NCI-H446 (cell line): ENCODE measurements at places on chromosomes 13 and 19.

GRCh38 chr13:62551588-62551987 is 1135.9 kb upstream of the PCDH20 start:
- DNase-seq, result no peak

- DNase-seq, result no peak
Observed at GRCh38 chr13:44384778-44385177, 11.2 kb downstream of the SERP2 start.

DNA sequence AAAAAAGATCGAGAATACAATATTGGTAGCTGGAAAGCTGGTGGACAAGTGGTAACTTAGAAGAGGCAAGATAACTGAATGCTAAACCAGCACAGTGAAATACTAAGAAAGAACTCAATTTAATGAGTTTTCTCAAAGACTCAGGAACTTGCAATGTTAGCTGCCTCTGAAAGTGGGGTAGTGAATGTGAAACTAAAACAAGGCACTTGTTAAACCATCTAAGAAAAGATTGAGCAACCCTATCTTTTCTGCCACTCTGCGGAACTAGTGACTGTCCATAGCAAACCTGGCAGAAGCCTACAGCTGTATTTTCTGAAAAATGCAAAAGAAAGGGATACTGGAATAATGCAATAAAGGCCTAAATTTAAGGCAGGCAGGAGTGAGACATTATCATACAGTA is 1574.4 kb upstream of the PRR20A start:
- DNase-seq, result no peak

- DNase-seq, result no peak
Observed at GRCh38 chr13:59247171-59247570, 916.6 kb downstream of the DIAPH3 start.

DNA sequence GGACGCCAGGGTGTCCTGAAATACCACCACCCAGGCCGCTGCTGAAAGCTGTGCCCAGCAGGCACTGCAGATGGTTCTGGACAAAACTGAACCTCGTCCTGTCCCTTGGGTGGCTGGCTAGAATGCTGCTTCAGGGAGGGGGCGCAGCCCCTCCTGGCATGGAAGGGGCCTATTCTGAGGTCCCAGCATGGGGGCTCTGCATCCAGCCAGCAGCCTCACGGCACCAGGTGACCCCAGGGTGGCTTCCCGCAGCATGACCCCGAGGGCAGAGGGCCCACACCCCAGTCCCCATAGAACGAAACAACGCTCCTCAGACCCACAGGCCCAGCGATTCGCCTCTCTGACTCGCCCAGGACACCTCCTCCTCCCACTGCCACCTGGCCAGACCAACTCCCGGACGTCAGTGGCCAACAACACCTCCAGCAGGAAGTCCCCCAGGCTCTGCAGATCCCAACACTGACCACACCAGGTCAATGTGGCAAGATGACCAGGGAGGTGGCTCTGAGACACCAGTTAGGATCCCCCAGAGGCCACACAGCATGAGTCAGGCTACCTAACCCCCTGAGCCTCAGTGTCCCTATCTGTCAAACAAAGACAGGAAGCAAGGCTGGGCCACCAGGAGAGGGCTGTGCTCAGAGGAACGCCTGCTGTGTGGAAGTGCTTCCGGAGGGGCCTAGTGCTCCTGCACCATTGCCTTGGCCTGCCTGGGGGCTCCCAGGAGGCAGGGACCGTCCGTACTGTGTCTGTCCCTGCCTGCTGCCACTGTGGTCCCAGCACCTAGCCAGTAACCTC is 6.1 kb downstream of the MKNK2 start:
- DNase-seq, result no peak
